ENCODE measurements at places on chromosomes 7 and 10.

GRCh38 chr10:124262971-124263370, 155.8 kb downstream of the OAT start:
- DNase-seq = no peak

DNA sequence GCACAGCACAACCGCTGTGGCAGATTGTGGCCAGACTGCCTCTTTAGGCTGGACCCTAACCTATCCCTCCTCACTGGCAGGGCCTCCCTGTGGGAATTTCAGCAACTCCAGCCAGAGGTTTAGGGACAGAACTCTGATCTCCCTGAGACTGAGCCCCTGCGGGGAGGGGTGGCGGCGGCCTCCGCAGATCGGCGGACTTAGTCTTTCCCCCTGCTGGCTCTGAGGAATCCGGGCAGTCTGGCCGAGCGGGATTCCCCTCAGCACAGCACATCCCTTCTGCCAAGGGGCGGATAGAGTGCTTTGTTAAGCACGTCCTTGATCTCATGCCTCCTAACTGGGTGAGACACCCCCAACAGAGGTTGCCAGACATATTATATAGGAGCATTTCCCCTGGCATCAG, 224.2 kb upstream of the NPY start:
- no peak for DNase-seq

- no peak for DNase-seq
Observed at GRCh38 chr10:58384095-58384494, 1.1 kb upstream of the TFAM start.

GRCh38 chr7:141954334-141954733, 7.6 kb upstream of the CLEC5A start:
- no peak for DNase-seq

- no peak for DNase-seq
Observed at GRCh38 chr7:46133751-46134150, 212.7 kb upstream of the IGFBP3 start.

- no peak for DNase-seq
Observed at GRCh38 chr10:76334255-76334654, 902.8 kb downstream of the LRMDA start.

- DNase-seq = no peak
Observed at GRCh38 chr7:98869597-98870120, at the start of gene TMEM130. Gene TMEM130 (minus strand): TSS chr7:98870014. CDS start chr7:98869861, 153 bp downstream.

All from stimulated activated CD8-positive, alpha-beta memory T cell treated with anti-CD3 and anti-CD28 coated beads, Interleukin-12 subunit alpha, Interleukin-12 subunit beta, amount 100 ng/mL, for 1 hour (primary cell).